ENCODE measurements at places on chromosomes 16 and 17.

- DNase-seq: no peak
Measured at GRCh38 chr17:1471490-1471889, 15.5 kb upstream of the CRK start.

DNA sequence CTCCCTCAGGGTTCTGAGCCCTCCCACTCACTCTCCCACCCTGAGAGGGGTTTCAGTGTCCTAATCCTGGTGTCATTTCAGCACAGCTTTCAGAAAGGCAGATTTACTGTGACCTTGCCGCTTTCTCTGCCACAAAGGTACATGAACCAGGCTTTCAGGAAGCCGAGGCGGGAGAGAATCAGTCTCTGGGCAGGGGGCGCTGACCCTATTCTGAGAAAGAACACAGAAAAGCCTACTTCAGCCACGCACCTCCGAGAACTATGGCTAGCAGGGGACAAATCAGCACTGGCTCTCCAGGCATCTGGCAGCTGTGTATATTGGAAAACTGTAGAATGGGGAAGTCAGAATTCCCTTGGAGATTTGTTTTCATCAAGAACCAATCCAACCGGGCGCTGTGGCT lies 57.7 kb upstream of the BCAR1 start:
- DNase-seq: no peak

GRCh38 chr17:10295728-10296343 lies 77.0 kb downstream of the MYH13 start:
- DNase-seq: no peak

- no peak for DNase-seq
Measured at GRCh38 chr16:81224824-81225223, 13.7 kb upstream of the BCO1 start.

DNA sequence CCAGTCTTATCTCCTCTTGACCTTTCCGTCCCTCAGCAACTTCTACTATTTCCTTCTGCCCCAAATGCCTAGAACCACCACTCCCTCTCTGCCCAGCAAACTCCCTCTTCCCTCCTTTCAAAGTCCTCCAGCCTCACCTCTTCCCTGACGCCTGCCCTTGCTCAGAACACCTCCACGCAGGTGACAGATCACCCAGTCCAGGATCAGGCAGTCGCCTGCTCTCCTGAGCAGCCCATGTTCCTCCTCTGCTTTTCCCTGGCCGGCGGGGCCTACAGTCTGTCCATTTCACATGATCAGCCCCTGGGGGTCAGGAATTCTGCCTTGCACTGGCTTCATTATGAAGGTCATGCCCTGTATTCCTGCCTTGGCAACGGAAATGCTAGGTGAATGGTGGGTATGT lies 422 bp downstream of the CD300LF start:
- DNase-seq: no peak

DNA sequence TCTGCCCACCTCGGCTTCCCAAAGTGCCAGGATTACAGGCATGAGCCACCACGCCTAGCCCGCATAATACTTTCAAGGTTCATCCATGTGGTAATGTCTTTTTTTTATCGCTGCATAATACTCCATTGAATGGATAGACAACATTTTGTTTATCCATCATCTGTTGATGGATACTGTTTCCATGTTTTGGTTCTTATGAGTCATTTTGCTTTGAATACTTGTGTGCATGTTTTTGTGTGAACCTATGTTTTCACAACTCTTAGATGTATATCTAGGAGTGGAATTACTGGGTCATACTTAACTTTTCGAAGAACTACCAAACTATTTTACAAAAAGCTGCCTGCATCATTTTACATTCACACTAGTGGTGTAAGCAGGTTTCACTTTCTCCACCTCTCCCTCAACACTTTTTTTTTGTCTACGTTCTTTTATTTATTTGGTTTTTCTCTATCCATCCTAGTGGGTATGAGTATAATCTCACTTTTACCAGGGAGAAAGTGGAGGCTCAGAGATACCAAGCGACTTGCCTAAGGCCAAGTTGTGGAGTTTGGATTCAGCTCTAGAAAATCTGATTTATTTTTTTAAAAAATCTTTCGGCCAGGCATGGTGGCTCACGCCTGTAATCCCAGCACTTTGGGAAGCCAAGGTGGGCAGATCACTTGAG lies 151.2 kb downstream of the CMIP start:
- no peak for DNase-seq

Measured in stimulated activated CD8-positive, alpha-beta memory T cell treated with anti-CD3 and anti-CD28 coated beads, Interleukin-2, amount 100 ng/mL, for 1 hour (primary cell).